GM23248 (cell line): ENCODE measurements at places on chromosomes 1 and 21. TPM values are rescaled to one million over a fixed set of nuclear protein-coding genes. Genes with fewer than 3 reads are reported as not detected.
A peak's percentile ranks its signal among the peaks of the same experiment; 100 is the strongest.

Gene DNAJC28
- total RNA-seq, result 0.38 and 2.4 TPM in 2 replicates

Gene PRAMEF1
- not detected in 2 replicates for total RNA-seq

GRCh38 chr1:74733604-74734484, 892 bp downstream of the TYW3 start:
- peak; percentile 87 for DNase-seq

- DNase-seq, result no peak
Measured at GRCh38 chr1:176211396-176212165, 4.5 kb upstream of the COP1 start.

Gene S100A5
- not detected in 2 replicates for total RNA-seq

Gene BARHL2
- not detected in 2 replicates for total RNA-seq

Gene ADSS2
- 48.7 and 55.0 TPM in 2 replicates for total RNA-seq

GRCh38 chr1:196608390-196609369, at the start of gene KCNT2:
KCNT2 (minus strand) TSS chr1:196608440; CDS start chr1:196608309, 131 bp downstream.
- peak; percentile 60 for DNase-seq

DNA sequence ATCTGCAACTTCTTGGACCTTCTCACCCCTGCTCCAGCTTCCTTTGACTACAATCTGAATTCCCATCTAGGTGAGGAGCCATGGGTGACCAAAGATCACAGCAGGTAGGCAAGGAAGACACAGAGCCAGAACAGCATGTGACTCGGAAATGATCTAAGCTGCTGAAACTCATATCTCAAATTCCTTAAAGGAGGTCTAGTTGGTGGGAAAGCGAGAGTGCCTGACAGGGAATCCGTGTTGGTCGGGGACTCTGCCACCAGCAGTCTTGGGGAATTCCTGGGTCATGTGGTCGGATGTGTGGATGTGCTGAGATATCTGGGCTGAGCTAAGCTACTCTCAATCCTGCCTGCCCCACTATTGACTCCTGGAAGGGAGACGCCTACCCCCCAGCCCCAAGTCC, 3.2 kb upstream of the NUAK2 start:
- DNase-seq, result peak; percentile 4

Gene HES3
- total RNA-seq, result not detected in 2 replicates

DNA sequence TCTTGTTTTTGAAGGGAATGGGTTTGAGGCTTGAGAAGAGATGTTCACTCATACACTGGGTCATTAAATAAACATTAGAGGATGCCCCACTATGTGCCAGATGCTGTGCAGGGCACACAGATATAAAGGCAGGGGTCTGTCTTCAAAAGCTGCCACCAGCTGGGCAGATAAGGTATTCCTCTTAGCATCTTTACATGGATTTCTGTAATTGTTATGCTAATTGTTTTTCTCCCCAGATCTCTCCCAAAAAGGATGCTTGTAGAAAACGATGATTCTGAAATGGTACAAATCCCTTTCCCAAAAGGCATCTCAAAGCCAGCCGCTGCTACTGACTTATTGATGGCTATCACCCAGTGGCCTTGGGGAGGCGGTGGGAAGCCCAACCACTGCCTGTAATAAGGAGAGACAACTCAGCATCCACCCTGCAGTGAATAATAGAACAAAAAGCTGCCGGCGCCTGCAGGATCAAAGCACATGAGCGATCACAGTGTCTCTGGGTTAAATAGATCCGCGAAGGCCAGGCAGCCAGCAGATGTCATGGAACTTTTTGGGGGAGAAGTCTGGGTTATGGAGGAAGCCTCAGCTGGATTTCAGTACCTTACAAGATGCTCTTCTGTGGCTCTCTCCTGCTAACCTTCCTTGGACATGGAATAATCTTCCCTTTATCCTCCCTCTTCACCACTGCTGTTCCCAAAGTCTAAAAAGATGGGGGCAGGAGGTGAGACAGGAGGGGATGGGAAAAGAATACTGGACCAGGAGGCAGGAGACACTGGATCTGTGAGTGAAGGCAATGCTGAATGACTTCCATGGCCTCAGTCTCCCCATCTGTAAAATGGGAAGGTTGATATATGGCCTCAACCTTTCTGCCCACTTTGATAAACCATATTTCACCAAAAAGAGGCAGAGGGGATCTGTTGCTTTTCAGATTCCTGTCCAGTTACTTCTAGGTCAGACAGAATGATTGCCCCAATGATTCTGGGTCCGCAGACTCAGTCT, 54.8 kb upstream of the CD34 start:
- DNase-seq, result peak; percentile 33

- DNase-seq, result no peak
Measured at GRCh38 chr1:35390600-35391494, 122.3 kb downstream of the ZMYM4 start.

- no peak for DNase-seq
Measured at GRCh38 chr1:222232842-222233241, 315.1 kb downstream of the HHIPL2 start.

Gene TNFAIP8L2
- total RNA-seq, result not detected in 2 replicates

Gene CBR1
- total RNA-seq, result 179 and 205 TPM in 2 replicates

- DNase-seq, result no peak
Measured at GRCh38 chr21:17536381-17536780, 23.5 kb downstream of the CXADR start.

Gene NUCKS1
- total RNA-seq, result 122 and 125 TPM in 2 replicates

- no peak for DNase-seq
Measured at GRCh38 chr1:192830595-192831246, 21.9 kb downstream of the RGS2 start.

Gene SPOCD1
- 36.8 and 43.0 TPM in 2 replicates for total RNA-seq

GRCh38 chr21:43330306-43330881, 96.5 kb downstream of the SIK1 start:
- DNase-seq, result no peak

- peak; percentile 64 for DNase-seq
Measured at GRCh38 chr1:200038981-200039848, 11.7 kb downstream of the NR5A2 start.

Gene ACTN2
- not detected in 2 replicates for total RNA-seq

DNA sequence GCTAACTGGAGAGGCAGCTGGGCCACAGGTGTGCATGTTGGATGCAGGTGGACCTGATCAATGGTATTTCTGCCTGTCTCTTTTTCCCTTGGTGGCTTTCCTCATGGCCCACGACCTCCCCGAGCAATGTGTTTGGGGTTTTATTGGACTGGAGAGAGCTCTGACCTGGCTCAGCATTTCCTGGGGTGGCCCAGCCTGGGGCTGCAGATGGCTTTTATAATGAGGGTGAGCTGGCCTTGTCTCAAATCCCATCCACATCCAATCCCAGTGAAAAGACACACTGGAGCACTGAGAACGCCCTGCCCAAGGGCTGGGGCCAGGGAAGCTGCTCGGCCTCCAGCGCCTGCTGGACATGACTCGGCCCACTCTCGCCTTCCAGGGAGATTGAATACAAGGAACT, 44.1 kb downstream of the SIM2 start:
- DNase-seq, result no peak

DNA sequence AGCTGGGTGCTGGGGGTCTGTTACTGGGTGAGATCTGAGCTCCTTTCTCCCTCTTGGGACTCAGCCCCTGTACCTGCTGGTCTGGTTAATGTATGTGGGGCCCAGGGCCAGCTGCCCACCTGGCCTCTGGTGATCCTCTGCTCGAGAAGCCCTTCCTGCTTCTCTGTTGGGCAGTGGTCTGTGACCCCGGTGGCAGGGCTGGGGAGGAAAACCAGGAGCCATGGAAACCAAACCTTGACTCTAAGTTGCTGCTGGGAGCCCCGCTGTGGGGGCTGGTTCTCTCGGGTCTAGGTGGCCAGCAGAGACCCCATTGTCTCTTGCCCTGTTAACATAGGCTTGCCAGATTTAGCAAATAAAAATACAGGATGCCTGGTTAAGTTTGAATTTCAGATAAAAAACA, 1.3 kb downstream of the PADI1 start:
- DNase-seq, result no peak

Gene LCE1D
- total RNA-seq, result not detected in 2 replicates

Gene PTGS2
- 67.9 and 69.3 TPM in 2 replicates for total RNA-seq

GRCh38 chr1:212291505-212292134, 6.4 kb downstream of the PPP2R5A start:
- DNase-seq, result peak; percentile 60

Gene KCNT2
- total RNA-seq, result 0.32 and 0.76 TPM in 2 replicates

Gene KLHDC8A
- not detected in 2 replicates for total RNA-seq

GRCh38 chr1:211581526-211581925, 2.6 kb upstream of the SLC30A1 start:
- DNase-seq, result peak; percentile 92

DNA sequence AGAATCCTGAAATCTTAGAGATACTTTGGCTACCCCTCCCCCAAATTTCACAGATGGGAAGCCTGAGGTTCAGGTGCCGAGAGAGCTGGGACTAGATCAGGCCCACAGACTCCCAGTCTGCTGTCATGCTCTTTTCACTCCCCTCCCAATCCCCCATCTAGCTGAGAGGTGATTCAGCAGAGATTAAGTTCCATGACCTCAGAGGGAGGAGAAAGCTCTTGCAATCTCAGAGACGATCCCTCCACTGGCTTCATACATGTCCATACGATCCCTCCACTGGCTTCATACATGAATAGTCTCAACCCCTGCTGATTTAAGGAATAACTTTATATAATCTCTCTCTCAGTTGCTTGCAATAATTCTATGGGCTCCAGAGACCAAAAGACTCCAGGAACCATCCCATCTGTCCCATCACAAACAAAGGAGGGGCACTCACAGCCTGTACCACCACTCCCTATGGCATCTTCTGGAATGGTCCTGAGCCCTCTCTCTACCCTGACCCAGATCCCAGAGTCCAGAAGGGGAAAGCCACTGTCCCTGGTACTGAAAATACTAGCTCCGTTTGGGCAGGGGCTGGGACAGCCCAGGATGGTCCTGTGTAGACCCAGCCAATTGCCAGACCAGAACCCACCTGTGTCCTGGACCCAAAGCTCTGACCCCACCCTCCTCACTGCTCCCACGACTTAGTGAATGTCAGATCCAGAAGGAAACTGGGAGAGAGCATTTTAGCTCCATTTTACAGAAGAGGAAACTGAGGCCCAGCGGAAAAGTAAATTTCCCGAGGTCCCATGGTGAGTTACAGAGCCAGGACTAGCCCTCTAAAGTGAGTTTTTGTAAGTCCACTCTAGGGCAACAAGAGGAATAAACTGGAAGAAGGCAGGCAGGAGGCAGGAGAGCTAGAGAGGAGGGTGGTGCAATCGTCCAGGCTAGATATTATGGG, 27.1 kb downstream of the RIMS3 start:
- peak; percentile 16 for DNase-seq

GRCh38 chr1:117695796-117696490, 90.1 kb downstream of the TENT5C start:
- DNase-seq, result peak; percentile 98

GRCh38 chr1:208540724-208541123, 296.5 kb upstream of the PLXNA2 start:
- no peak for DNase-seq

DNA sequence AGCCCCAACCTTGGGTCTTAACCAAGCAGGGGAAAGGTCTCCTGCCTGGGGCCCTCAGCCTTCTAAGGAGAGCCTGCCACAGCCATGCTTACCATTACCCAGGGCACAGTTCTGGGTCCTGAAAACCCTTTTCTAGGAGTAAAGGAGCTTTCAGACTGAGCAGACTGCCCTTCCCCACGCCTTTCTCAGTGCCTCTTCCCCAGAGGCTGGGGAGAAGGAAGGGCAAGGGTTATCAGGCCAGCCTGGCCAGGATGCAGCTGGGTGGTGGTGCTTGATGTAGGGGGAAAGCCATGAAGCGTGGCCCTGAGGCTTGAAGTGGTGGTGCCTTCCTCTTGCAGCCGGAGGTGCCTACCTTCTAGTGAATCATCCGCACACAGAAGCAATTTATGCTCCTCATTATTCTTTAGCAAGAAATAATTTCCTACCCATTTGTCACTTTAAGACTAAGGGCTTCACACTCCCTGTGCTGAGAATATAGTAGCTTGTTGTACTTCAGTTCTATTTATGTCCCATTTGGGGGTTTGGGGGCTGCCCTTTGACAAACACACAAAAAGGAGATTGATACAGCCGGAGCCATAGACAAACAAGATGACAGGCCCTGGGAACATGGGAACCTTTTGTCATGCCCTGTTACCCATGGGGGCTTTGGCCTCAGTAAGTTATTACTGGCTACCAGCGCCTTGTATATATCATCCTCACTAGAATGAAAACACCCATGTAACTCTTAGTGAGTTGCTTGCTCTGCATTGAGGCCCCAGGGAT, 40.7 kb downstream of the MAN1C1 start:
- DNase-seq, result no peak

Gene RAD54L
- 1.9 and 3.0 TPM in 2 replicates for total RNA-seq

Gene AJAP1
- under 0.01 and 0.86 TPM in 2 replicates for total RNA-seq

DNA sequence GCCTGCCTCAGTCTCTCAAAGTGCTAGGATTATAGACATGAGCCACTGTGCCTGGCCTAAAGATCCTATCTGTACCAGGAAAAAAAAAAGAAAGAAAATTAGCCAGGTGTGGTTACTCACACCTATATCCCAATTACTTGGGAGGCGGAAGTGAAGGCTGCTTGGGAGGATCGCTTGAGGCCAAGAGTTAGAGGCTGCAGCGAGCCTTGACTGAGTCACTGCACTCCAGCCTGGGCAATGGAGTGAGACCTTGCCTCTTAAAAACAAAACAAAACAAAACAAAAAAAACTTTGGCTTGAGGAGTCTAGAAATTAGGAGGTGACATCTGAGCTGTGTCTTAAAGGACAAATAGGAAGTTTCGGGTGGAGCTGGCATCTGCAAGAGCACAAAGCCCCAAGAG, 38.7 kb upstream of the KIF26B start:
- no peak for DNase-seq

- DNase-seq, result peak; percentile 72
Measured at GRCh38 chr1:89812992-89813391, 7.8 kb upstream of the LRRC8D start.

Gene MT1HL1
- not detected in 2 replicates for total RNA-seq

Gene NHLH1
- total RNA-seq, result not detected in 2 replicates

Gene SLAMF1
- total RNA-seq, result not detected in 2 replicates

- DNase-seq, result no peak
Measured at GRCh38 chr1:219503604-219504003, 109.3 kb downstream of the ZC3H11B start.

GRCh38 chr1:40023379-40023944, 17.1 kb upstream of the CAP1 start:
- no peak for DNase-seq

- DNase-seq, result no peak
Measured at GRCh38 chr21:44345495-44345894, 6.3 kb upstream of the CFAP410 start.

DNA sequence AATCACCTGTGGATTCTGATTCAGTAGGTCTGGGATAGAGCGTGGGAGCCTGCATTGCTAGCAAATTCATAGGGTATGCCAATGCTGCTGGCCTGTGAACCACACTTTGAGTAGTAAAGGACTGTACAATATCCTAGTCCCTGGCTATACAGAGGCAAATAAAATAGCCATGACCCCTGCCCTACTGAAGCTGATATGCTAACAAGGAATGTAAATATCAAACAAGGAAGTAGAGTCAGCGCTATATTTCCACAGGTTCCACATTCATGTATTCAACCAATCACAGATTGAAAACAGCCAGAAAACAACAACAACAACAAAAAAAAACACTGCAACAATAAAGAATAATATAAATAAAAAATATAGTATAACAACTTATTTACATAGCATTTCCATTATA, 77.8 kb downstream of the TM2D1 start:
- DNase-seq, result no peak
